ENCODE measurements at places on chromosomes 7 and 10.

GRCh38 chr7:95601316-95601715 lies 5.0 kb upstream of the PDK4 start:
- DNase-seq = no peak

DNA sequence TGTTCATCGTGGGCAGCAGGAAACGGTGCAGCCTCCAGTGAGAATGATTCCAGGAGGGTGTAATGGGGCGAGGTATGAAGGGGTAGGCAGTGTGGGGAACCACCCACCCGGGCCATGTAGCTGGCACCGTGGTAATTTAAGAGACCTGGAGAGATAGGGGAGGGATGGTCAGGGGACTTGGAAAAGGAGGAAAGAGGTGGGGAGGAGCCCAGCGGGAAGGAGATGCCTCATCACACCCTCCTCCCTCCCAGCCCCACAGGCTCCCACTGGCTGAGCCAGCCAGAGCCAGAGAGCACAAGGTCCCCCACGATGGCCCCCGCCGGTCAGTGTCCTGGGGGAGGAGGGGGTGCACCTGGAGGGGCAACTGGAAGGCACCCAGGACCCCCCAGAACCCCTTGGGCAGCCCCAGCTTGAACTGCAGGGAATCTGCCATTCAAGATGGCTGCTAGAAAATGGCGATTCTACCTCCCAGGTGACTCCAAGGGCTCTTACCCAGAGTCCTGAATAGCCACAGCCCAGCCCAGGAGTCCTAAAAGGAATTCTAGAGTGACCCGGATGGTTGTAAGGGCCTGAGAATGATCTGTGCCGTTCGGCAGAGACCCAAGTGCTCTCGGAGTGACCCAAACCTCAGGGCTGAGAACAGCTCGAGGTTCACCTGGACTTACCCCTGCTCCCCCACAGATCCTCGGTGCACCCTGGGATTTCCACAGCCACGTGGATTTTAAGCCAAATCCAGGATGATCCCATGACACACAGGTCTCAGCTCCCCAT lies 28.8 kb downstream of the CALML3 start:
- DNase-seq = no peak

GRCh38 chr10:102869258-102870198 lies at the start of gene AS3MT:
AS3MT (plus strand) TSS chr10:102869470; CDS start chr10:102869593, 123 bp downstream.
- DNase-seq = no peak

- no peak for DNase-seq
These were observed 65.3 kb downstream of the ALOX5 start for GRCh38 chr10:45439365-45439764.

DNA sequence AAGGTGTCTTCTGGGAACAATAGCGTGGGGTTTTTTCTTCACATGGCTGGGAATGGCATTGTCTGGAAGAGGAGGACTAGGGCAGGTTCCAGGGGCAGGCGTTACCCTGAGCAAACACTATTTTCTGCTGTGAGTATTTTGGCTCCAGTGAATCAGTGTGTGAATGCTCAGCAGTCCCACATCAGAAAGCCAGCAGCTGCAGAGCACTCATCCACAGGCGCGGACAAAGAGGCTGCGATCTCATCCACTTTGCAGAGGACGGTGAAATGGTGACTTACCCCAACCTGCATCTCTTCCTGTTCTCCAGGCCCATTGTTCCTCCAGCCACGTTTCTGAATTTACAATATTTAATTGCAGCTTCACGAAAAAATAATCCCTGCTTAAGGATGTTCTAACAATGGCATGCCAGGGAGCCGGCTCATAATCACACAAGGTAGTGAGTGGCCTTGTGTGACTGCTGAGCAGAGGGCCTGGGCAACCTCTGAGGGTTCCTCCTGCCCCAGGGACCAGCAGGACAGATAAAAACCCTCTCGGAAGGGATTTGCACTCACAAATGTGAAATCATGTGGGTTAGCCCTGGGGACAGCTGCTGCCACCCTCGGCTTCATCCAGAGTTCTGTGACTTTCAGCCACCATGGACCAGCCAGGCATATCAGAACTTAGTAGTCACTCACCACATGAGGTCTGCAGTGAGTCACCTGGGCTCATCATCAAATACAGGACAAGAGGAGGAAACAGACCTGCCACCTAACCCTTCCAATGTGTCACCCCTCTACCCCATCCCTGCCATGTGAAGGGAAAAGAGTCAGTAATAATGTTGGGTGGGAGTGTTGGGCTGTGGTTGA lies 65.0 kb upstream of the EN2 start:
- DNase-seq = no peak

GRCh38 chr7:35758421-35758820 lies 42.4 kb upstream of the SEPTIN7 start:
- no peak for DNase-seq

- DNase-seq = no peak
These were observed at the start of gene WDFY4 for GRCh38 chr10:48684792-48685623. WDFY4 (plus strand) TSS chr10:48684873; CDS start chr10:48709733, 24,860 bp downstream.

DNA sequence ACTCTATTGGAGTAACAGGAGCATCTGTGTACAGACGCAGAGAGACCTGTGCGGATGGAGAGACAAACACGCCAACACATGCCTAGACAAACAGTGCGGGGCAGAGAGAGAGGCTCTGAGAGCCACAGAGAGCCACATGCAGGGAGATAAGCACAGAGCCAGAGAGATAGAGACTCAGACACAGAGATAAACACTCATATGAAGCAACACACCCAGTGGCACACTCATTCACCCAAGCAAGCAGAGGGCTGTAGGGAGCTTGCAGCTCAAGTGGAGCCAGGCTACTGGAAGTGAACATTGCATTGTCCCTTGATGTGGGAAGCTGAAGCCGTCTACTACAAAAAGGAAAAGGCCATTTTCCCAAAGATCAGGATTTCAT lies 46.6 kb upstream of the PODXL start:
- DNase-seq = no peak

GRCh38 chr7:15720849-15721471 lies 34.5 kb upstream of the MEOX2 start:
- DNase-seq = no peak

DNA sequence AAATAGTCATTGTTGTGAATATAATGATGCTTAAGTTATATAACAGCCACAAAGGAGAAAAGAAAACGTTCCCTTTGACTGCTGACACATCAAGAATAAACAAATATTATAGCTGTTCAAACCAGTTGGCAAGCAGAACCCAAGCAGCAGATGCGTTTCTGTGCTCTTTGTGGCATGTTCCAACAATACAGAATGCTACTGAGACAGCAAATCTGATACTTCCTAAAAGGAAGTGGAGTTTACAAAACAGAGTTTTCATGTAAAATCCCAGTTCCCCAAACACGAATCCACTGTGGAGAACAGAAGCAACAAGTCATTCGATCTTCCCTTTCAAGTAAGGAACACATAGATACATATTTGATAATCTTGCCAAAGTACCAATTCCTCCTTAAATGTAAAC lies 170.9 kb upstream of the ASAH2 start:
- no peak for DNase-seq

DNA sequence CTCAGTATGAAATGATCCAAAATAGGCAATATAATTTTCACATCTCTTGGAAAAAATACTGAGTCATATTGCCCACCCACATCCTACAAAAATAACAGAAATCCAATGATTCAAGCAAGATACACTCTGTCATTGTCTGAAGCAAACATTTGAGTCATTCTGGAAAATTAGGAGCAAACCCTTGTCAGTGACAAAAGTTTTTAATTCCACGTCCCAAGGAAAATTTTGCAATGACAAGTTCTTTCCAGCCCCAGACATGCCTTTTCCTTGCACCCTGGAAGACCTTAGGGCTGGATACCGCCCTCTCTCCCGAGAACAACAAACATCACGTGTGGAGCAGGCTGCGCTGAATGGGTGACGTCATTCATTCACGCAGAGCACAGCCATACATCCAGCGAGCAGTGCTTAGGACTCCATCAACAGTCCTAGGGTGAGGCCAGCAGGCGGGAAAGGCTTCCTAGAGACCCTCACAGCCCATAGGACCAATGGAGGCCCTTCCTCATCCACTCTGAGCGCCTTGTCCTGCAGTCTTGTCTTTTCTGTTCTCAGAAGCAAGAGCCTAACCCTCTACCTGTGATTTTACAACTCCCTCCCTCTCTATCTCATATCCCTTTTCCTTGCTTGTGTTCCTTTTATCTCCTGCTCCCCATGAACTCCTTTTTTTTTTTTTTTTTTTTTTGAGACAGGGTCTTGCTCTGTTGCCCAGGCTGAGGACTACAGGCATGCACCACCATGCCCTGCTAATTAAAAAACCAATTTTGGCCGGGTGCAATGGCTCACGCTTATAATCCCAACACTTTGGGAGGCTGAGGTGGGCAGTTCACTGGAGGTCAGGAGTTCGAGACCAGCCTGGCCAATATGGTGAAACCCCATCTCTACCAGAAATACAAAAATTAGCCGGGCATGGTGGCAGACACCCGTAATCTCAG lies 23.5 kb upstream of the KDM7A start:
- DNase-seq = no peak

Data from cerebellar nuclear complex (tissue), 1 donor.